ENCODE measurements at places on chromosomes 12 and 14. TPM values are rescaled to one million over a fixed set of nuclear protein-coding genes. Genes with fewer than 3 reads are reported as not detected.

DNA sequence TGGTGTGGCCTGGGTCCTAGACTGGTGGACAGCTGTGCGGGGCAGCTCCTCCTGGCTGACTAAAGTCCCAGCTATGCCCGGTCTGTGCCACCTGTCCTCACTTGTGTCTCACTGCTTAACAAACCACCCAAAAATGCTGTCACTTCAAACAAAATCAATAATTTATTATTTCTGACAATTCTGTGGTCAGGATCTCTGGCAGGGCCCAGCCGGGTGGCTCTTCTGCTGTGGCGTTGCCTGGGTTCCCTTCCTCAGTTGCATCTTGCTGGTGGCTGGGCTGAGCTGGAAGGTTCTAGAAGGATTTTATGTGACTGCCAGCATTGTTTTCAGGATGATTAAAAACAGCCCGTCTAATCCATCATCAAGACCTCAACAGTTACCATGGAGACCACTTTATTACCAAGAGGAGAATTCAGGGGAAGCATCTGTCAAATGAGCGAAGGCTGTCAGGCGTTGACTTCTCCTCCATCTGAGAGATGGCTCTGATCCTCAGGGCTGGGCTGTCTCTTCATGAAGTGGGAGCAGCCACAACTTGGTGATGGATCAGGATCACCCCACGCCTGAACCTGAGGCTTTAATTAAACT is 280.6 kb upstream of the SFSWAP start:
- no peaks in the 10 kb centered on the region for H3K36me3 ChIP-seq
- no peak overlapping the region for H3K27ac ChIP-seq
- H3K27me3 ChIP-seq: no peaks in the 10 kb centered on the region

DNA sequence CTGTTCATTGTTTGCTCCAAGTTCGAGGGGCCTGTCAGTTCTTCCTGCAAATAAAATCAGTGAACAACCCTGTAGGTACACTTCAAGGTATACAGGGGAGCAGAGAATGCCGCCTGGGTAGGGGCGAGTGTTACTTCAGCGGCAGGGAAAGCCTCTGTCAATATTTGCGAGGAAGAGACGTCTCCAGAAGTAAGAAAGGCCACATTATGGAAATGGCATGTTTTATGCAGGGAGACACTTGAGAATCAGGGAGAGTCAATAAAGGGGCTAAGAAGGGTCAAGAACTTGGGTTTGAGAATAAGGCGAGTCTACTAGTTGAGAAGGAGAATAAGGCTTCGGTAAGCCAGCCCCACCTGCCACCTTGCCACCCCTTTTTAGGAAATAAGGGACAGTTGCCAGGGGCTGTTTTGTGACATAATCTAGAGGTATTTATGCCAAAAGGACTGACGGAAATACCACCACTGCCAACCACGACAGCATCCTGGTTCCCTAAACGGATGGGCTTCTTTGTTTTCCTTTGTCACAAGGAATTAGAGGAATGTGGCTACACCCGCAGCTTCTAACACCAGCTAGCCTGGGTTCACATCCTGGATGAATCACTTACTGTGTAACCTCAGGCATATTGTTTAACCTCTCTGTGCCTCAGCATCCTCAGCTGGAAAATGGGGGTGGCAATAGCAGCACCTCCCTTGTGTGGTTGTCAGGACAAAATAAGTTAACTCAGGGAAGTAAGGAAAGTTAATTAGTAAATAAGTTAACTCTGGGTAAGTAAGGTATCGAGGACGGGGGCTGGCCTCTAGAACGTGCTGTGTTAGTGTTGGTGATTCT is 67.7 kb downstream of the EID3 start:
- H3K27me3 ChIP-seq: no peaks in the 10 kb centered on the region
- peak; percentile 52 for DNase-seq
- no peaks in the 10 kb centered on the region for H3K36me3 ChIP-seq
- H3K4me3 ChIP-seq: no peak overlapping the region
- peaks cover 10% of the 10 kb centered on the region for H3K4me1 ChIP-seq
- no peak overlapping the region for H3K27ac ChIP-seq

GRCh38 chr14:94046696-94047250 is 20.6 kb downstream of the OTUB2 start:
- no peak overlapping the region for H3K4me3 ChIP-seq
- H3K27ac ChIP-seq: no peak overlapping the region
- no peak for DNase-seq
- peaks cover 1% of the 10 kb centered on the region for H3K4me1 ChIP-seq
- H3K27me3 ChIP-seq: no peaks in the 10 kb centered on the region
- H3K36me3 ChIP-seq: peaks cover 29% of the 10 kb centered on the region

The TSPAN9 gene
- 8.0 TPM for polyA plus RNA-seq

The HIGD1C gene
- polyA plus RNA-seq: not detected

The SSPN gene
- polyA plus RNA-seq: 22.0 TPM

The POTEG gene
- not detected for polyA plus RNA-seq

Data from GM23248 (cell line).